ENCODE measurements at places on chromosomes 4 and X.

GRCh38 chr4:46994007-46994405 is 625 bp upstream of the GABRA4 start:
- peak; percentile 15 for DNase-seq

DNA sequence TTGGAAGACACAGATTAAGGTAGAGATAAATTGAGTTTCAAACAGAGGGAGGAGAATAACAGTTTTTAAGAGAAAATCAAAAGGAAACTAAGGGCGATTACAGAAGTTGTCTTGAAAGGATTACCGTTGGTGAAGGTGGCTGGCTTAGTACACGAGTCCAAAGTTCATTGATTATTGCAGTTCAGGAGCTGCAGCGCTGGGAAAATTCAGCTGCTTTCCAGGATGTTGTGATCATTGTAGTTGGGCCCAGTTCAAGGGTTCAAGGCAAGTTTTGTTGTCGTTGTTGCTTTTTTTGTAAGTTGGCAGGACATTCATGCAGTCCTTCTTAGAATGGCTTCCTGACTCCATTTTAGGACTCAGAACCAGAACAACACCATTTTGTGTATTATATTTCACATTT is 461.7 kb downstream of the RAPGEF2 start:
- DNase-seq, result no peak

DNA sequence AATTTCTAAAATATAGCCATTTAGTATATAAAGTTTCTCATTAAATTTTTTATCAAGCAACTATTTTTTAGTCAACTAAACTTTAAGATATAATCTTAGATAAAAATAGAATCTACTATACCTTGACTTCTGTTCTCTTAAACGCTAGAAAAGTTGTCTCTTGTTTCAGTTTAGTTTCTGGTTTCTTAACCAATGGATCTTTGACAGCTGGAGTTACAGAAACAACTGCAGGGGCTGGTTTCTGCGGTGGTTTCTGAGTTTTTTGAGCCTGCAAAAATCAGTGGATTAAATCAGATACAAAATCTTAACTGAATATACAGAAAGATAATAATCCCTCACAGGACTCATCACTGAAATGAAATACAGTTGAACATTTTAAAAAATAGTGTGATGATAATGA is 21.9 kb downstream of the INTS12 start:
- DNase-seq, result no peak

DNA sequence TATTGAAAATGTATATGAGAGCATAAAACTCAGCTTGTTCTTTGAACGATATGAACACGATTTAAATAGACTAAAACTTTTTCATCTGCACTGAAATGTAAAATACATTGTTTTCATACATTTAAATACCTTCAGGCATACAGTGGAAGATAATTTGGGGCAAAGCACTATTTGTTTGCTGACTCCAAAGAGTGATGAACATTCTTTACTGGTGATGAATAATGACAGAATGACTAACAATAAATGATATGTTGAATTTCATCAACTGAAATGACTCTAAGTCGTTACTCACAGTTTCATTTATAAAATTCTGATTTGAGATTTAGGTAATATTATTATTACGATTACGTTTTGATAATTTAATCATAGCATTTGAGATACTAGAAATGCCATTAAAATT is 1160.1 kb downstream of the NLGN4X start:
- no peak for DNase-seq

DNA sequence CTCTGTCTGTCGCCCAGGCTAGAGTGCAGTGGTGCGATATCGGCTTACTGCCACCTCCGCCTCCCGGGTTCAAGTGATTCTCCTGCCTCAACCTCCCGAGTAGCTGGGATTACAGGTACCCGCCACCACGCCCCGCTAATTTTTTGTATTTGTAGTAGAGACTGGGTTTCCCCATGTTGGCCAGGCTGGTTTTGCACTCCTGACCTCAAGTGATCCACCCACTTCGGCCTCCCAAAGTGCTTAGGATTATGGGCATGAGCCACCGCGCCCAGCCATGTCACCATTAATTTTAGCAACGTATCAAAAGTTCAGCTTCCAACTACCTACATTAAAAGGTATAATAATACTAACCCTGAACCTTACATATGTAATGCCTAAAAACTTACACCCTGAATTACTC is 940 bp upstream of the UTP3 start:
- DNase-seq, result no peak

GRCh38 chrX:26522501-26522900 is 306.5 kb downstream of the MAGEB5 start:
- no peak for DNase-seq

GRCh38 chrX:44035571-44035970 is 62.4 kb upstream of the NDP start:
- no peak for DNase-seq

GRCh38 chrX:133749370-133749769 is 236.0 kb downstream of the GPC3 start:
- DNase-seq, result no peak

- DNase-seq, result no peak
Observed at GRCh38 chr4:16259241-16259888, 33.1 kb upstream of the TAPT1 start.

DNA sequence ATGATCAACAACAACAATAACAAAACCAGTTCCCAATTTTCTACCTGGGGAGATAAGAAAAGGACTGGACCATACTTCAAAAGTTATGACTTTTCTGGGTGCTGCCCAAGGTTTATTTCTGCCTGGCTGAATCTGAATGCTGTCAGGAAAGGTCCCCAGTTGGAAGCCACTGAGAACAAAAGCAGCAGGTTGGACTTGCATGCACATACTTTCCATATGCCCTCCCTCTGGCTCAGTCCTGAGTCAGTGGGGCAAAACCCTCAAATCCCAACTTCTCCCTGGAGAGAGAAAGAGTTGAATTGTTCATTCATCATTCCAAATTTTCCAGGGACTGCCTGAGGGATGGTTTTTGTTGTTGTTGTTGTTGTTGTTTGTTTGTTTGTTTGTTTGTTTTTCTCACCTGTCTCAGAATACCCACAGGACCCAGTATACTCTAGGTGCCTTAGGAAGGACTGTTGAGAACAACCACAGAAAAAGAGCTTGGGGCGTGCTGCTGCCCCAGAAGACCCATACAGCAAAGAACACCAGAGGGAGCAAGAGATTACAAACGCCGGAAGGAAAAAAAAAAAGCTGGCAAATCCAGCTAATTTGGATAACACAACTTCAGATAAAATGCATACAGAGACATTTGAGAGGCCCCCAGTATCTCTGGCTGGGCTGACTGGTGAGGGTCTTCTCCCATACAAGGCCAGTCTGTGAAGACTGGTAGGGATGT is 138.9 kb upstream of the INPP4B start:
- DNase-seq, result peak; percentile 46

DNA sequence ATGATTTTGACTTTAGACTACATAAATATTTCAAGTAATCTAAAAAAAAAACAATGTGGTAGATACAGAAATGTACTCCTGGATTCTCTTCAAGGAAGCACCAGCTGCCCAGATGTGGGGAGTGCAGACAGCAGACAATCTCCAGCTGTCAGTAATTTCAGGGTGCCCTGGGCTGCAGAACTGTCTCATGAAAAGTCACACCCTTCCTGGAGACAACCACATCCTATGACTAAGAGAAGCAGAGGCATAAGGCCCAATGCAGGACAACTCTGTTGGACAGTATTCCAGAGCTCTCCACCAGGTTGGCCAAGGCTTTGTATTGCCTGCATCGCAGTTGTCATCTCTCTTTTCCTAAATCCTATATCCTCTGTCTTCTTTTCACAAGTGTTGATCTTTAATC is 34.4 kb upstream of the BLTP1 start:
- DNase-seq, result peak; percentile 44

DNA sequence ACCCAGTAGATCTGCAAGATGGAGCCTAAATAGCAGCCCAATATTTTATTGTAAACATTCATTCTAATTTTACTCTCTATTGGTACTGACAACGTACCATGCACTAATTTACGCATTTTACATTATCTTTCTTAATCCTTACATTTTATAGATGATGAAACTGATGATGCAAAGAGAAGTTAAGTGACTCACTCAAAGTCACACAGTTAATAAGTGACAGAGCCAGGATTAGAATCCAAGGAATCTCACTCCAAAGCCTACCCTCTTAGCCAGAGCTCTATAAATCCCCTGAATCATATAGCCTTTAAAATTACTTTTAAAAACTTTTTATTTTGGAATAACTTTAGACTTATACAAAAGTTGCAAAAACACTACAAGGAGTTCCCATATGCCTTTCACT is 37.6 kb downstream of the PHKA1 start:
- no peak for DNase-seq

DNA sequence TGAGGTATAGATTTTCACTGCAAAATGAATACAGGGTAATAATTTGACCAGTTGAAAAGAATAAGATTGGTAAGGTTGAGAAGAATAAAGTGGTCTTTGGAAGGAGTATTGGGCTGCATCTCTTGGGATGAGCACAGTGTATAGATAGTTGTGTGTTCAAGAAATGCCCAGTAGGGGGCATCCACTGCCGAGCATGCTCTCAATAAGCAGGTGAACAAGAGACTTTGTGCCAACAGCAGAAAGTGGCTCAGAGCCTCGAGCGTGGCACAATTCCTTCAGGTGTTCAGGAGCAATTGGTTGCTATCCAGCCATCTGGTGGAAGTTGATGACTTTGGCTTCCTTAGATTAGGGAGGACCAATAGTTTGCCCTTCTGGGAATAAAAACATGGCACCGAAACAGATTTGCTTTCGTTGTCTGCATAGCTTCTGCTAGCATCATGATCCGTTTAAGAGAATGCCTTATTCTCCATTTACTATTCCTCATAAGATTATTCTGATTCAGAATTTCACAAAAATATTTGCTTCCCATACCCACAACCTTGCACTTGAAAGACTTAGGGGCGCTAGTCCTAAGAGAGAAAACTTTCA is 258.1 kb upstream of the NEIL3 start:
- peak; percentile 56 for DNase-seq

DNA sequence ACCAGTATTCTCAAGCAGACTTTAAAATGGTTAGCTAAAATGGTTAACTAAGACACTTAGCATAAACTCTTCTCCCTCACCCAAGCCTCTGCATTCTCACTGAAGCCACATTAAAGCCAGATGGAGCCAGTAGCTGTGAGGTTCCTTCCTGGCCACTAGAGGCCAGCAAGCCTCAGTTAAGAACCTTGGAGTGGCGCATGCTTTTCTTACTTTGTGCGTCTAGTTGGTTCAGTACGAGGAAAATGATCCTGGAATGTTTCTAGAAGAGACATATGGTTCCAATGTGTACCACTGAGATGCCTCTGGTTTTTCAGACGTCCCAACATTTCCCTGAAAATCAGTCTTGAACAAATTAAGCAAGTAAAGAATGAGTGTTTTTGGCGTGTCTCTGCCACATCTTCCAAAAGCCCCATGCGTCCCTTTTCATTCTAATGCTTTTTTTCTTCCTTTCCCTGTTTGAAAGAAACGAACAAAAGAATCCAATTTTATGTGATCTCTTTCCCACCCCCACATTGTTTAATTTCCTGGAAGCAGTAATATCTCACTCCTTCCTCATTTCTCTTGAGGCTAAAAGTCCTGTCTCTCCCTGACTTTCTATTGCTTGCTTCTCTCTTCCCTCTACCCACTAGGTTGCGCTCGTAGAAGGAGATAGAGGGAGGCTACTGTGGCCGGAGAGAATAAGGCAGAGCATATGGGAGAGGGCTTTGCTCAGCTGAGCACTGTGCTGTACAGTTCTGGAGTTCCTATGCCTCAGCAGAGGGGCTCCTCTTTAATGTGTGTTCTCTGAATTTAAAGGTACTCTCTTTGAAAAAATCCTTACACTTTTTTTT is 82.9 kb upstream of the TAB3 start:
- DNase-seq, result peak; percentile 45

DNA sequence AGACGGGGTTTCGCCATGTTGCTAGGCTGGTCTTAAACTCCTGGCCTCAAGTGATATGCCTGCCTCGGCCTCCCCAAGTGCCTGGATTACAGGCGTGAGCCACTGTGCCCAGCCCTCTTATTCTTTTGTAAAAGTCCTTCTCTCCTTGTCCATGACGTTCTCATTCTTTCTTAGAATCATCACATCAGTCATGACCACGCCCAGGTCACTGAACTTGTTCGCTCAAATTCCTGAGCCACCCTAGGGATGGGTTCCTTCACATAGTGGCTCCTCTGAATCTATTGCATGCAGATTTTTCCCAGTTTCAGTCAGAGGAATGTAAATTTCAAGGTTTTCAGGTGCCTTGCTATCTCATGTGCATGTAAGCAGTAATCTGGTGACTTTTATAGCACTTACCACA is 15.7 kb downstream of the JADE1 start:
- DNase-seq, result peak; percentile 53

- DNase-seq, result no peak
Observed at GRCh38 chrX:107701493-107702121, 73.3 kb downstream of the PRPS1 start.

All from ELR (cell line).